ENCODE measurements at places on chromosomes 12 and 14.

DNA sequence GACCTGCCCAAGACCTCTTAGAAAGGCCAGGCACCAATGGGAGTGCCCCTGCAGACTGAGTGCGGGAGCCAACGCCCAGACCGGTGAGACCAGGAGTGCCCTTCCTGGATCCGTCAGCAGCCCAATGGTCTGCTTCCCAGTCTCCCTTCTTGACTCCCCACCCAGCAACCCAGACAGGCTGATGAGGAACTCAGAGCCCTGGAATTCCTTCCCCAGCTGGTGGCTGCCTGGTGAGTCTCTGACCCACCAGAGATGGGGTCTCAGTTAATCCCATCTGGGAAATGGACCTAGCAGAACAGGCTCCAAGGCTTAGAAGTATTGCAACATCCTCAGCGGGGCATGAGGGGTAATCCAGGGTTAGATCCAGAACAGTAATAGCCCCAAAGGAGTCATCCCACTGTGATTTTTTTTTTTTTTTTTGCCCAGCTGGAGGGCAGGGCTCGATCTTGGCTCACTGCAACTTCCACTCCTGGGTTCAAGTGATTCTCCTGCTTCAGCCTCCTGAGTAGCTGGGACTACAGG is 1.5 kb upstream of the RASAL1 start:
- no peak for DNase-seq

GRCh38 chr12:5072311-5072710 is 28.6 kb downstream of the KCNA5 start:
- DNase-seq = no peak

DNA sequence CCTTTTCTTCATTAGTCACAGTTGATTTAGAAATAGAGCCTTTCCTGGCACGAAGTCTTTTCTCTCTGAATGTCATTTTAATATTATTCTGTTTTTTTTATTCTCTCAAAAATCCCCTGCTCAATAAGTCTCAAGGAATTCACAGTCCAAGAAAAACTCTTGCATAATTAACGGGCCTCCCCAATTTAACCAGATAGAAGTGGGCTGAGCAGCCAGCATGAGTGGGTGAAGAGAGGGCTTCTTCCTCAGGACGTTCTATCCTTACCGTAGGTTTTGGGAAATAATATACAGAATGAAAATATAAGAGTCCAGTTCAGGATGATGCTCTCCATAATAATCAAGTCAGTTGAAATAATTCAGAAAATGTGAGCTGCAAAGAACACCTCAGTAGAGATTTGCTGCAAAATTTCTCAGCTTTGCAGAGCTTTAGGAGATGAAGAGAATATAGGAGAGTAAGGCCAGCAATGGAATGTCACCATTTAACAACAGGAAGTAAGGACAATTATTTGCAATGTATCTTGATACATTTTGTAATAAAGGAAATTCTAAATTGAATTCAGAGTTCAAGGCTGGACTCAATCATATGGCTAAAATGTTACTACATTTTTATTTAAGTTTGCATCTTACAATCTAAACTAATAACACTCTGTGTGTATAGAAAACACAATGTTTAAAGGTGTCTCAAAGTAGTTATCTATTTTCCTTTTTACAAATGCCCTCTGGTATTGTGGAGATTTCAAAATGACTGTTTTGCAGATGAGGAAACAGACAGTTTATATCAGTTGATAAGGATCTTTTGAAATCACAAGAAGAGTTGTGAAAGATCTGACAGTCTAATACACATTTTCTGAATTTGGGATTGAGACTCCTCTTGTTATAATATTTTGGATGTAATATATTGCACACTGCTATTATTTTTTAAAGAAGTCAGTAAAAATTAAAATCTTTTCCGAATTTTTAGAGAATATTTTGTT is 1724.1 kb upstream of the SEL1L start:
- DNase-seq = no peak

DNA sequence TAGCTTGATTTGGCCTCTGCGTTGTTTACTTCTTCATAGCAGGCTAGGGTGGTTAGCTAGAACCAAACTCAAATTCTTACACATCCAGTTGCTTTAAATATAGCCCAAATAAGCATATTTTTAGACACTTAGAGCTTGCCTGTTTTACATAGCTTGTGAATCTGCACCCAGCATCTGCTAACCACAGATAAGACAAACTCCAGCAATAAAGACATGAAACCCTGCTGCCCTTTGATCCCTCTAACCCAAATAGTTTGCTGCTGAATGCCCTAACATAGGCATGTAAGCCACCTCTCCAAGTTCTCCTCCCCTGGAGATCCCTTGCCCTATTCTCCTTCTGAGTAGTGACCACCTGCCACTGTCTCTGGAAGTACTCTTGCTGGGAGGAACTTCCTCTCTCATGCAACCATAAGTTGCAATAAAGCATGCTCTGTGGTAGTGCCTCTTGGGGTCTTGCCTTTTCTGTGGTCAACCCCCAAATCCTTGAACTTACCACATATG is 185.6 kb downstream of the TMEM117 start:
- DNase-seq = no peak
